ENCODE measurements at places on chromosomes 11 and 22.

GRCh38 chr11:3220521-3221407 lies 2.2 kb upstream of the MRGPRG start:
- DNase-seq = no peak

DNA sequence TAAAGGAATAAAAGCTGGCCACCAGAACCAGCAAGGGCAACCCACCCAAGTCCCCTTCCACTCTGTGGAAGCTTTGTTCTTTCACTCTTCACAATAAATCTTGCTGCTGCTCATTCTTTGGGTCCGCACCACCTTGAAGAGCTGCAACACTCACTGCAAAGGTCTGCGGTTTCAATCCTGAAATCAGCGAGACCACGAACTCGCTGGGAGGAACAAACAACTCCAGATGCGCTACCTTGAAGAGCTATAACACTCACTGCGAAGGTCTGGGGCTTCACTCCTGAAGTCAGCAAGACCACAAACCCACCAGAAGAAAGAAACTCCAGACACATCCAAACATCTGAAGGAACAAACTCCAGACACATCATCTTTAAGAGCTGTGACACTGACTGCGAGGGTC lies 365.2 kb upstream of the LUZP2 start:
- DNase-seq = no peak

- DNase-seq = no peak
These were observed 582.9 kb downstream of the INSC start for GRCh38 chr11:15697437-15698236.

- DNase-seq = peak; percentile 76
These were observed 898 bp downstream of the ZNF215 start for GRCh38 chr11:6927030-6927617.

DNA sequence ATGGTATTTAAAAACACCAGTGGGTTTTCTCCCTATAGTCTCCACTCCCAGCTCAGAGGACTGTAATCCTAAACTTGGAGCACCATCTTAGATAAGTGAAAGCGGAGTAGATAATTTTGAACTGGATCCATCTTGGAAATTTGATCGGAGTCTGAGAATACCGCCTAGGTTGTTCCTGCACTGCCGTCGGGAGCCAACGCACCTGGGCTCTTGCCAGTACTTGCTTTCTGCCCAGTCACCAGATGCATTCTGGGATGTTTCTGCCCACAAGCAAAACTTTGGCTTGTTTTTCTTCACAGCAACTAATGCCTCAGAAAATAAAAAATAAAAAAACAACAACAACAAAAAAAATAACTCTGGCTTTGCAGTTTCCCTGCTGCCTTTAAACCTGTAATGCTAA lies 113.0 kb upstream of the MTMR2 start:
- no peak for DNase-seq

DNA sequence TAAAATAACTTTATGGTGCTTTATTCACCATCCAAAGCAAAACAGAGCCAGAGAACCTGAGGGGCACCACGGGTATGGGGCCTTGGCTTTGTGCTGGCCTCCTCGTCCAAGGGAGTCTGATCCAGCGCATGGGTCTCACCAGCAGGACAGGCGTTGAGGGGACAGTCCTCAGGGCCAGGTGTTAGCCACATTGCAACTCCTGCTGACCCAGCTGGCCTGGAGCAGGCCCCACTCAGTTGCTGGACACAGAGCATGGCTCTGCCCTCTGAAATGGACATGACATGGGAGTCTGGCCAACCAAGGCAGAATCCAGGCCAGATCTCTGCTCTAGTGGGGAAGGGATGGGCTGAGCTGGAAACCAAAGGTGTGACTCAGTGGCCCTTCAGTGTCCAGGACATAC lies 116.2 kb downstream of the RRAS2 start:
- no peak for DNase-seq

DNA sequence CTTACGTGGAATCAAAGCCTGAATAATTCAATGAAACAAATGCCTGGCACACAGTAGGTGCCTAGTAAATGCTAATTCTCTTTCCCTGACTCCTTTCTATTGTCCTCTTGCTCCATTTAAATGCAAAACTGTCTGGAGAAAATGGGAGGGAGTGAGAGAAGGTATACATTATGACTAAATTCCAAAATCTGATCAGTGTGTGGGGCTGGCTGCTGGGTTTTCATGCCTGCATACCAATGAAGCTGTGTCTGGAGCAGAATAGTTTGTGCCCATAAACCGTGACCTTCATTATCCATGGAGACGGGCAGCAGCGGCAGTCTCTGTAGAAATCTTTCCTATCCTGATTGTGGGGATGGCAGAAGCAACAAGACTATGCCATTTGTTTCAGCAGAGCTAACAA lies 223.4 kb upstream of the ZBED5 start:
- DNase-seq = no peak

- DNase-seq = no peak
These were observed 385.1 kb downstream of the BUD13 start for GRCh38 chr11:116387641-116388040.

DNA sequence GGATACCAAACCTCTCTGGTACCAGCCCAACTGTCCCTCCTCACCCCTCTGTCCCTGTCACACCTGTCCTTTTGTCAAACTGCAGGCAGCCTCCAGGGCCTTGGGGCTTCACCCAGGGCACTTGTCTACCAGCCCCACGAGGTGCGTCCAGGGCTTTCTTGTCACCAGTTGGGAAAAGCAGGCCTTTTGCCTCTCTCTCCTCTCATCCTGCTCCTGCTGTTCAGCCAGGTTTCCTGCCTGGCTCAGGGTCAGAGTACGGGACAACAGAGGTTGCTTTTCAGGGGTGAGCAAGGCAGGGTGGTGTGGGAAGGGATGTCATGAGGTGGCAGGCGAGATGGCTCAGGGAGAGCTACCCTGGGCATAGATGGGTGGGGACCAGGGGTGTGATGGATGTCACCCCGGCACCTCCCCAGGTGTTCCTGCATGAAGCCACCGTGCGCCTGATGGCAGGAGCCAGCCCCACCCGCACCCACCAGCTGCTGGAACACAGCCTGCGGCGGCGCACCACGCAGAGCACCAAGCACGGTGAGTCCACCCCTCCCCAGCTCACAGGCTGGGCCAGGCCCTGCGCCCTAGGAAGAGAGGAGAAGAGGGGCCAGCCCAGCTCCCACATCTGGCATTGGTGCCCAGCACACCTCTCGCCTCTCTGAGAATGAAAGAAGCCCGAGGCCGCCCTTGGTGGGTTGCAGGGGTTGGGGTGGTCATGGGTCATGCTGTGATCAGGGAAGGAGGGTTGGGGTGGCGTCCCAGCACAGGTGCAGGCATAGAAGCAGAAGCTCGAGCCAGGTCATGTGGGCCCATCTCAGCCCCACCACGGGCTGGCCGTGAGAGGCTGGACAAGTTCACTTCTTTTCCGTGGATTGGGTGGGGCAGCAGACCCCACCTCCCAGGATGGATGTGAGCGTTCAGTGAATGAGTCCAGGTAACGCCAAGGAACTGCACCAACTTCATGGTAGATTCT lies 10.1 kb downstream of the SHISA8 start:
- no peak for DNase-seq

- DNase-seq = peak; percentile 90
These were observed 468.0 kb downstream of the OPCML start for GRCh38 chr11:133064152-133064877.

- no peak for DNase-seq
These were observed 298.4 kb upstream of the ANO5 start for GRCh38 chr11:21894492-21894891.

DNA sequence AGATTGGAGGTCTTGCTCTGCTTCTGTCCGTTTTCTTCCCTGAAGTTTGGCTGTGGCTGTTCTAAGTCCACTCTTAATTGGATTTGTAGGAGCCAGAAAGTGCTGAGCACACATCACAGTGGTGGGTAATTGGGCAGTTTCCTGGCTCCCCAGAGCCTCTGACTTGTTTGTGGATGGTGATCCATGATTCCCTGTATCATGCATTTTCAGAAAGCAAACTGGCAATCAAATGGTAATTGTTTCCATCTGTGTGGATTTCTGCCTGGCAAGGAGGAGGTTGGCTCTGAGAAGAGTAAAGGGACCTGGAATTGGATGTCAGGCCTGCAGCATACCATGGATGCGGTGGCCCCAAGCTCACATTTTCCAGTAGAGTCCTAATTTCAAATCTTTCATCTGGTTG lies 49.5 kb downstream of the PPFIBP2 start:
- DNase-seq = no peak

GRCh38 chr11:23127706-23128105 lies 267.4 kb upstream of the CCDC179 start:
- peak; percentile 40 for DNase-seq

GRCh38 chr11:75270896-75271418 lies 30.4 kb downstream of the TPBGL start:
- DNase-seq = peak; percentile 50

DNA sequence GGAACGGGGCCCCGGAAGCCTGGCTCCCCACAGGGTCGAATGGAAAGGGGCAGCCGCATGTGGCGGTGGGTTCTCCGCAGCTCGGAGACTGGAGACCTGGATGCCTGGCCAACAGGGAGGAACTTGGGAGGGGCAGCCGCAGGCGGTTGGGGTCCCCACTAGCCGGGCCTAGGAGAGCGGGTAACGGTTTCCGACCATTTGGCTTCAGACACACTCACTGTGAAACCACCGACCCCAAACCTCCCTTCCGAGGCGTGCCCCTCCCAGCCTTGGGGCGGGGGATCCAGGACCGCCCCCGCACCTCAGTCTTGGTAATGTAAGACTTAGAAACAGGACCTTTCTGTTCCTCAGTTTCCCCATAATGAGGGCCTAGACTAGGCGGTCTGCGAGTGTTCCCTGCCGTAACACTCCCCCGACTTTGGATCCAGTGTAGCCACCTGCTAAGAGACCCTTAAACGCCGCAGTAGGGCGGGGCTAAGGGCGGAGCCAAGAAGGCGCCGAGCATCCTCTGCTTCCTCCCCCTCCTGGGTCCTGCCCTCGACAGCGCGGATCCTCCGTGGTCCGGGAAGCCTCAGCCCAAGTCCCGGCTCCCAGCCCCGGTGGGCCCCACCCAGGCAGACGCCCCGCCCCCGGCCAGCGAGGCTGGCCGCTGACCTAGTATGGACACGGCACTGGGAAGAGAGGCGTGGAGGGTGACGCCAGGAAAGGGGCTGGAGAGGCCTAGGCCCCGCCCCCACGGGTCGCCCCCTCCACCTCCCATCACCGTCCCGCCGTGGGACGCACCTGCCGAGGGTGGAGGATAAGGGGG lies 1.8 kb upstream of the RASGRP2 start:
- DNase-seq = peak; percentile 44

- no peak for DNase-seq
These were observed 27.5 kb downstream of the KIAA0930 start for GRCh38 chr22:45212992-45213751.

GRCh38 chr22:44204739-44205515 lies 24.2 kb downstream of the PARVG start:
- no peak for DNase-seq

DNA sequence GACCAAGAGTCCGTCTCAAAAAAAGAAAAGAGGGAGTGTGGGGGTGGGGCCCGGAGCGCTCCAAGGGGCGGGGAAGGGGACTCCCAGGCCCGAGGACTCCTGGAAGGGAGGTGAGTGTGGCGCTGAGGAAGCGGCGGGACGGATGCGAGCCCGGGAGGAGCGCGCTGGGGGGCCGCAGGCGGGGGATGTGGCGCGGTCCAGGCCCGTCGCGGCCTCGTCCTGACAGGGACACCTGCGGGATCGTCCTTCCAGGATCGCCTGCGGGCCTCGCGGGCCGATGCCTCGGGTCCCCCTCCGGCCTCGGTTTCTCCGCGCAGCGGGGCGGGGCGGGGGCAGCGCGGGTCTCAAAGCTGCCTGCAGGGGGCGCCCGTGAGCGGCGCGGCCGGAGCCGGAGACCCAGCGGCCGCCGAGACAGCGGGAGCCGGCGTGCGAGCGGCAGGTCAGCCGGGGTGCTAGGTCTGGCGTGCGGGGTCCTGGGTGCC lies 3.8 kb upstream of the ADORA2A start:
- peak; percentile 43 for DNase-seq

GRCh38 chr11:68328374-68329091 lies 16.1 kb downstream of the LRP5 start:
- no peak for DNase-seq

GRCh38 chr11:134027671-134028070 lies 41.2 kb upstream of the JAM3 start:
- no peak for DNase-seq

DNA sequence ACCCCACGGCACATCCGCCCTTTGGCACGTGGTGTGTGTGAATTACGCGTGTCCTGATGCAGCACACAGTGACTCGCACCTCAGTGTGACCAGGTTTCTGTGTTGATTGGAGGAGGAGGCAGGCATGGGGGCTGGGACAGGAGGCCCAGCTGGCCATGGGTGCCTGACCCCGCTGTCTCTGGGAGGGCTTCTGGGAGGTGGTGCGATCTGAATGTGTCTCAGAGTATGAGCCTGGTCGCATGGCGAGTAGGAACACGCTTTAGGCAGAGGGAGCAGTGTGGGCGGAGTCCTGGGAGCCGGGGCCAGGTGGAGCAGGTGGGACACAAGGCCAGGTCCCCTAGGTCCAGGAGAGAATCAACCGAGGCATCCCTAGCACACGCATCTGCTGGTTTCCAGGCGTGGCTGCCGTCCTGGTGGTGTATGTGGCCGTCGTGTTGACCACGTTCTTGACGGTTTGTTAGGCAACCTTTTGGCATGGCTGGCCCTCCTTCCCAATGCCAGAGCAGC lies 5.7 kb downstream of the GRAMD4 start:
- no peak for DNase-seq

- DNase-seq = peak; percentile 99
These were observed 49.7 kb downstream of the ARRB1 start for GRCh38 chr11:75301601-75302345.

DNA sequence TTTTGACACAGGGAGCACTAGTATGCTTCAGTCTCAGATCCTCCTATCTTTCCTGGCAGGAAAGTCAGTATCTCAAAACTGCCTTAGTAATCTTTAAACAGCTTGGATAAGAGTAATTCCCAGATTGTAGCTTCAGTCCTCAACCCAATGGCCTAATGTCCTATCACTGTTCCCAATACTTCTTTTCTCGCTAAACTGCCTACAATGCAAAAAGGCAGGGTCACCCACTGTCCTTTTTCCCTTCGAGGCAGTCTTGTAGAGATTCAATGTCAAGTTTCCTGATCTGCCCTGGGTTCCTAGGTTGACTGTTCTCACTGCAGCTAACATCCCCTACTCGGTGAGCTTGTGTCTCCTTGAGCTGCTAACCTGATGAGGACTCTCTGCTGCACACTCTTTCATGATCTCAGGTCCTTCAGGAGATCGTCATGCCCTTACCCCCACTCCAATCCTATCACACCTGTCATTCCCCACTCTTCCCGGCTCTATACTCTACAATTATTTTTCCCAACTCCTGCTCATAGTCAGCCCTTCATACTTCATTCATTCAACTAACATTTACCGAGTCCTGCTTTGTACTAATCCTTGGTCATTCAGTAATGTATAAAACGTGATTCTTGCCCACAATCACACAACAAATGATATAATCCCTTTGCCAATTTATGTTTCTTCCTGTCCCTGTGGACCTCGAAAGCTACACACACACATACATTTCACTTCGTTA lies 904 bp downstream of the C2CD3 start:
- peak; percentile 64 for DNase-seq

DNA sequence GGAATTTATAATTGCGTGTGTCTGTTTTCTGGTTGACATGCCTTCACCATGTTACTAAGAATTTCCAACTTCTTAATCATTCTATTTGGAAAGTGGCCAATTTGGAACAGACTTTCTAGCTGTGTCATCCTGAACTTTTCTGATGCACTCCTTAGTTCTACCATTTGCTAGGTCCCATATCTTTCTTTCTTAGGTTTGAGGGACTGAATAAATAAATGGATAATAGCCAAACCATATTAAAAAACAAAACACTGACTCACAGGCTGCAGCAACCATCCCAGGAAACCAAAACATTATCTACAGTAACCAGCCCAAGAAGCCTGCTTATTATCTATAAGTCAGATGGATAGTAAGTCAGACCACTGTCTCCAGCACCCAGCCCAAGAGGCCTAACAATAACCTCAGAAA lies 57.5 kb upstream of the PLET1 start:
- no peak for DNase-seq

Measured in DMS53 (cell line).